Parietal lobe (tissue), 2 donors: ENCODE measurements at places on chromosomes 1 and 21. TPM values are rescaled to one million over a fixed set of nuclear protein-coding genes. Genes with fewer than 3 reads are reported as not detected.

The RHCE gene
- not detected for total RNA-seq

The COG2 gene
- 29.4 TPM for total RNA-seq

The SLX9 gene
- total RNA-seq, result 7.5 TPM

The VHLL gene
- 1.3 TPM for total RNA-seq

The FAM72C gene
- 0.31 TPM for total RNA-seq

The RBBP5 gene
- total RNA-seq, result 21.6 TPM

The SPSB1 gene
- total RNA-seq, result 3.1 TPM

The CCDC17 gene
- total RNA-seq, result 0.94 TPM

The GPR3 gene
- 0.31 TPM for total RNA-seq

The KLF17 gene
- total RNA-seq, result not detected

The IL19 gene
- total RNA-seq, result not detected

The DENND1B gene
- total RNA-seq, result 38.2 TPM

The DCST1 gene
- not detected for total RNA-seq

The MSH4 gene
- total RNA-seq, result 1.9 TPM

The EVA1B gene
- 1.6 TPM for total RNA-seq

The MYOCOS gene
- not detected for total RNA-seq

The ANKRD35 gene
- total RNA-seq, result 1.6 TPM
